ENCODE measurements at places on chromosomes 4 and X.

- no peak for DNase-seq
Observed at GRCh38 chrX:115362334-115363095, 73.0 kb downstream of the LUZP4 start.

GRCh38 chr4:54402880-54403480, 173.9 kb downstream of the PDGFRA start:
- no peak for DNase-seq

GRCh38 chrX:124378643-124379042, 32.3 kb downstream of the SH2D1A start:
- DNase-seq, result no peak

DNA sequence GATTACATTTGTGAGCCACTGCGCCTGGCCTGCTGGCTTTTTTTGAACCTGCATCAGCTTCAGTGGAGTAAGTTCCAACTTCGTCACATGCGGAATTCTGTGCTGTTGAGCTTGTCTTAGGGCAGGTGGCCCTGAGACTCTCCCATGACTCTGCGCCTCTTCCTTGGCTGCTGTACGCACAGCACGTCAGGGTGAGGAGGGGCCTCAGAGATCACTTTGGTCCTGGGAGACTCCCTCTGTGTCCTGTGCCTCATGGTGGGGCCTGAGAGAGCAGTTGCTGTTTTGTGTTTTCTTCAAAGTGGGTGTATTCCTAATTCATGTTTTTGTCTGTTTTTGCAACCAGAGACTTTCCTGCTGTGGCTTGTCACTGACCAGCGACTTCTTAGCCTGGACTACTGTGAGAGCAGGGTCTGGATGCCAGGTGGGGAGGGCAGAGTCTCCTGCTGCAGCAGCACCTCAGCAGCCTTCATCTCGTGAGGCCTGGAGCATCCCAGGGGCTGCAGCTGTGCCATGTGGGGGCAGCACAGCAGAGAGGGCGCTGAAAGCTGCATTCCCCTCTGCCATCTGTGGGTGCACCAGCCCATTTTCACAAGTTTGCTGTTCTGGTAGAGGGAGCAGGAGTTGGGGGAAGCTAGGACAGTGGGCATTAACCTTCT, 107.8 kb downstream of the TNIP2 start:
- no peak for DNase-seq

- no peak for DNase-seq
Observed at GRCh38 chr4:69056921-69057550, 39.2 kb upstream of the UGT2B7 start.

DNA sequence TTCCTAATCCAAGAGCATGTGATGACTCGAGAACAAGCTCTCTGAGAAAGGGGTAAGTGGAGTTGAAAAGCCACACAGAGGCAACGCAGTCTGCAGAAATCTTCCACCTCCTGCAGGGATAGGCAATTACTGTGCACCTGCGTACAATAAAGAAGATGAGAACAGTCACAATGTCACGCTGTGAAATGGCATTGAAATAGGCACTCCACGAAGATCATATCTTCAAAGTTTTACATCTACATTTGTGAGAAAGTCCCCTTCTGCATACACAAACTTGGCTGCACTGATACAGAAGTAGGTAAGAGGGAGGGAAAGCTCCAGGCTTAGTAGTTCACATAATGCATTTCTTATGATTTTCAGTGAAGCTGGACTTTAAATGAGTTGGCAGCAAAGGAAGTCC, 27.1 kb downstream of the DDX60L start:
- DNase-seq, result no peak

- DNase-seq, result no peak
Observed at GRCh38 chr4:2763511-2763967, 7.4 kb upstream of the TNIP2 start.

- no peak for DNase-seq
Observed at GRCh38 chr4:155542415-155542814, 124.2 kb upstream of the GUCY1A1 start.

DNA sequence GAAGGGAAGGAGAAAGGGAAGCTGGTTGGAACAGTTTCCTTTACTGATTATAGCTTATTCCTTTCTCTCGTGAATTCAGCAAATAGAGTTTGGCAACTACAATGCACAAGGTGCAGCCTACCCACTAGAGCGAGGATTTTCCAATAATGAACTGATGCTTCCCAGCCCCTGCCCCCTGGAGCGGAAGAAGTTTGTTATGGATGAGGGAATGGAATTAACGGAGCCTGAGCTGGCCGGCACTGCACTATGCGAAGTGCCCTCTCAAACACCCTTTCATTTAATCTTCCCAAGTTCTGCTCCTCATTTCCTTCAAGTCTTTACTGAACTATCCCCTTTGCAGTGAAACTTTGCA, 42.5 kb upstream of the CBR4 start:
- no peak for DNase-seq

DNA sequence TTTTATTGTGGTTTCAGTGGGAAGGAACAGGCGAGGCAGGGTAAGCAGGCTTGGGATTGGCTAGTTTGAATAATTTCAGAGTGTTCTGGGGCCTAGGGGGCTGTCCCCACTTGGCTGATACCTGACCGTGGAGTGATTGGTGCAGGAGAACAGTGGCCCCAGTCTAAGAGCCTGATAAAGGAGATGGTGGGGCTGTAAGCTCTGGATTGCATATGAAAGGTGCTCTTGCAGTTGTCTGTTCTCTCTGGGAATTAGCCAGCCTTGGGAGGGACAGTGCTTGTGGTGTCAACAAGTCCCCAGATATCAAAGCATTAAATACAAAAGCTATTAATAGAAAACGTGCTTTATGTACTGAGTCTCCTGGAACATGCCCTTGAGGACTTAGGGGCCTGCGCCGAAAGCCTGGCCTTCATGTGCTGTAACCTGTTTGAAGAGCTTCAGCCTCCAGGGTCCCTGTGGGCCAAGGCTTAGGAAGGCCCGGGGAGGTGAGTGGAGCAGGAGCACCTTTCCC, 30.4 kb upstream of the CLTRN start:
- DNase-seq, result no peak

DNA sequence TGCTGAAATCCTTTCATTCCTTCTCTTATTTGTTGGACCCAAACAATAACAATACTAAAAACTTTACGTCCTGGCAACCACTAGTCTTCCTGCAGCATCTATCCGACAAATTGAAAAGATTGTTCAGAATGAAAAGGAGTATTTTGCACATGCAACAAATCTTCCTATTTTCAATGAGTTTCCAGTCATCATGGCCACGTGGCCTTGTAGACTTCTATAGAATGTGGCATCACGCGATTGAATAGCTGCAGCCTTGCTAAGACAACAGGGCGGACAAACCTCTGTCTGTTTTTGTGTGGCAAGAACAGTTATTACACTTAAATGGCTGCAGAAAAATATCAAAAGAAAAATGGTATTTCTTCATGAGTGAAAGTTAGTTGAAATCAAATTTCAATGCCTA, 297.9 kb upstream of the LCORL start:
- no peak for DNase-seq

DNA sequence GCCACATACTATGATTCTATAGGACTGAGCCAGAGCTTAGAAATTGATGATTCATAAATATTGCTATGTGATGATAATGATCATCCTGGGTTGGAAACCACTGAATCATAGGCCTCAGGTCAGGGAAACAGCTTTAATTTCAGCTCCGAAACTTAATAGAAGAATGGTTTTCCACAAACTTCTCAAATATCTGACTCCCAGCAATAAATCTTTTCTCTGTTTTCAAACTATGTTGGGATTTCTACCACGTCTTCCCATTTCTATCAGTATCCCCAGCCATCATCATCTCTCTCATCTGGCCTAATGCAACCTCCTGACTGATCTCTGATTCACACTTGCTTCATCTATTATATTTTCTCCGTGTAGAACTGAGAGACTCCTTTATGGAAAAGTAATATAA, 521.8 kb upstream of the AGA start:
- no peak for DNase-seq

DNA sequence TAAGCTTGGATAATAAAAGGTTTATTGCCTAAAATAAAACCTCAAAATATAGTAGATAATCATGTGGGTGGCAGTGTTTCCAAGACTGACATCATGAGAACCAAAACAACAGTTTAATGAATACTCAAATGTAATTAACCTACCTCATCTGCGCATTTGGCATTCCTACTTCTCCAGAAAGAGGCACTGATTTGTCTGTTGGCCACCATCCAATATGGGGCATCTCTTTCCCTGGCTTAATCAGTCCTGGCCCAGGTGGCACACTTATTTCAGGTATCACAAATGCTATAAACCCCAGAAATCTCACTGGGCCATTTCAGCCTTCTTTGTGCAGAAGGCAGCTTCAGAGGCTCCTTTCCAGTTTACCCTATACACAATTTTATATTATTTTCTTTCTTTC, 192.2 kb downstream of the COMMD8 start:
- no peak for DNase-seq

DNA sequence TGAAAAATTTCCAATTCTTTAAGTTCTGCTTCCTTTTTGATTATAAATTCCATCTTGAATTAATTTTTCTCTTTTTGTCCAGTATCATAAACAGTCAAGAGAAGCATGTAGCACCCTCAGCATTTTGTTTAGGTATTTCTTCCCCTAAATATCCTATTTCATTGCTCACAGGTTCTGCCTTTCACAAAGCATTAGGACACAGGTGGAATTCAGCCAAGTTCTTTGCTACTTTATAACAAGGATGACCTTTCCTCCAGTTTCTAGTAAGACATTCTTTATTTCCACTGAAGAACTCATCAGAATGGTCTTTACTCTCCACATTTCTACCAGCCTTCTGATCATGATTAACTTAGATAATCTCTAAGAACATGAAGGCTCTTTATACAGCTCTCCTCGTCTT, 7.4 kb downstream of the SLC9B1 start:
- DNase-seq, result no peak

- no peak for DNase-seq
Observed at GRCh38 chr4:47519239-47519883, 34.3 kb downstream of the ATP10D start.
